ENCODE measurements at places on chromosomes 6 and 20.

DNA sequence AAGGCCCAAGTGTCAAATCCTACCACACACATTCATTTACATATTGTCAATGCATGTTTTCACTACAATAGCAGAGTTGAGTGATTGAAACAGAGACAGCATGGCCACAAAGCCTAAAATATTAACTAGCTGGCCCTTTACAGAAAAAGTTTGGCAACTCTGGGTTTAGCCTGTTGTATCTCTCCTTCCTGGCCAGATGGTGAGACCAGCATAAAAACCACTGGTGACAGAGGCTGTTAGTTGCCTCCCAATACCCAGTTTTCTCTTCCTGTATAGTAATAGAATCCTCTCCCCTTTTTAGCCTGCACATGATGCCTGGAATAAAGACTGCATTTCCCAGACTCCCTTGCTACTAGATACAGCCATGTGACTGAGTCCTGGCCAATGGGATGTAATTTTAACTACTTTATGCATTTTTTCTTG is 100.0 kb upstream of the TAB2 start:
- no peak for DNase-seq

DNA sequence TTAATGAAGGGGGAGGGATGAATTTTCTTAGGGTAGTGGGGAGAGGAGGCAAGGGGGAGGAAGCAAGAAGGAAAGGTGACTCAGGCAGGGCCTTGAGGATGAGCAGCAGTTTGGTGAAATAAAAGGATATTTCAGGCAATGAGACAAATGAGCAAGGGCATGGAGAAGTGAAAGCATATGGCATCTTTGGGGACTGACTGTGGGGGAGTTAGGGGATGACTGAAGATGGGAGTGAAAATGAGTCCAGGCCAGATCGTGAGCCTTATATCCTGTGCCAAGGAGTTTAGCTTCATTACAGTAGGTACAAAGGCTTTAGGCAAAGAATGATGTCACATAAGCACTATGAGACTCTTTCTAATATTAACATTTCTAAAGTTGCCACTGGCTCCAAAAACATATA is 51.9 kb downstream of the ILRUN start:
- no peak for DNase-seq

GRCh38 chr6:150887978-150888563 is 22.6 kb downstream of the MTHFD1L start:
- no peak for DNase-seq

DNA sequence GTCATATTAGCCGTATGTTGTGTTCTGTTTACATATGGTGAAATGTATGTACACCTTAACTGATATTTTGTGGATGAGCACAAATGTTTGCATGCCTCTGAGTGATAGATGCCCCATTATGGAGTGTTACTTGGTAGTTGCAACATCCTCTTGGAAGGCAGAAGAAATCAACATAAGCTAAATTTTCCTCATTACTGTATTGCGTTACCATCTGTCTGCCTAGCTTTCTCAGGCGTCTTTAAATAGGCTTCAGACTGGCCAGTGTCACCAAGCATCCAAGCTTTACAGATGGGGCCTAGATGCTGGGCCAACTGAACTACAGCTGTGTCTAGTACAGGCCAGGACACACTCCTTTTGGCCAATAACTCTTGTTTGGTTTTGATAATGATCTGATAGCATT is 250.6 kb downstream of the SAMD5 start:
- no peak for DNase-seq

DNA sequence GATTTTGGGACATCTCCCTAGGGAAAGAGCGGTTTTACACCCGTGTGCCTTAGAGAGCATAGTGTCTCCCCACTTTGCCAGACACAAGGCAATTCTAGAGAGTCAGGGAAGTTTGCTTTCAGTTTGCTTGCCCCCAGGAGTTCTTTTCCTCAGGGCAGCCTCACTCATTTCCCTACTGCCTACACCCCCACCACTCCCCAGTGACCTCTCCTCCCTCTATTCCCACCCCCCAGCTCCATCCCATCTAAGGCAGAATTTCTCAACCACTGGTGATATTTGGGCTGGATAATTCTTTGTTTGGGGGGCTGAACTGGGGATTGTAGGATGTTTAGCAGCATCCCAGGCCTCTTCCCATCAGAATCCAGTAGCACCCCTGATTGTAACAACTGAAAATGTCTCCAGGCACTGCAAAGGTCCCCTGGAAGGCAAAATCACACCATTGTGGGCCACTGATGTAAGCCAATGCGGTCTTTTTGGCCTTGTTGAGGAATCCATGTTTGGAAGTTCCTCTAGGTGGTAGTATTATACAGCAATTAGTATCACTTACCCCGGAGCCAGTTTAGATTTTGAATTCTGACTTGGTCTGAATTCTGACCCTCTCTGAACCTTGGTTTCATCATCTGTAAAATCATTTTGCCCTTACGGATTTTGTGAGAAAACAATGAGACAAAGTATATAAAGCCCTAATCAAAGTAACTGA is 1.3 kb downstream of the EPPIN start:
- no peak for DNase-seq

DNA sequence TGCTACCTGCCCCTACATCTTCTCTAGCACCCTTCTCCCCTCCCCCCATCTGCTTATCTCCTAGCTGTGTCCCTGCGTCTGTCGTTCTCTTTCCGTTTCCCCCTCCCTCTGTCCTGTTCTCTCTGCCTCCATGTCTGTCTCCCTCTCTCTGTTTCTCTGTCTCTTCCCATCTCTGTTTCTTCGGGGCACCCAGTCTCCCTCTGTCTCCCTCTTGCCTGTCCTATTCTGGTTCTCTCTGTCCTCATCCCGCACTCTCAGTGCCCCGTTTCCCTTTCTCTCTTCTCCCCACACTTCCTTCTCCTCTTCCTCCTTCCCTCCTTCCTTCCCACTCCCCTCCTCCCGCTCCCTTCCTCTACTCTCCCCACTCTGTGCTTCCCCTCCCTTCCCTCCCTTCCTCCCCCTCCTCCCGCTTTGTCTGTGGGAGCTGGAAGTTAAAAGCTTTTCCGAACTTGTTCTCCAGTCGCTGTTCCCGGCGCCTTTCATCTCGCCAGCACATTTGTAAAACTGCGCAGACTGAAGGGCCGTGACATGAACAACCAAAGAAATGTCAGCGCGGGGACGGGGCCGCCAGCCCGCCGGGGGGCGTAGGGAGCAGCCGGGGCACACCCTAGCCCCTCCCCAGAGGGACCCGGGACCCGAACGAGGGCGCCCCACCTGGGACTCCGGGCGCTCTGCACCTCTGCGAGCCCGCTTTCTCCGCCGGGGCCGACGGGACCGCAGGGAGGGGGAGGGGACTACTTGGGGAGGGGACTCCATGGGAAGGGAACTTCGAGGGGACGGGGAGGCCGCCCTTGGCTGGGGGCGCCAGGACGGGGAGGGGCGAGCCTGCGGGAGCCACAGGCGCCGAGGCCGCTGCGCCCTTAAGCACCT is 4.0 kb upstream of the CDH22 start:
- DNase-seq, result peak; percentile 6

GRCh38 chr20:57768519-57768918 is 58.7 kb upstream of the PMEPA1 start:
- no peak for DNase-seq

DNA sequence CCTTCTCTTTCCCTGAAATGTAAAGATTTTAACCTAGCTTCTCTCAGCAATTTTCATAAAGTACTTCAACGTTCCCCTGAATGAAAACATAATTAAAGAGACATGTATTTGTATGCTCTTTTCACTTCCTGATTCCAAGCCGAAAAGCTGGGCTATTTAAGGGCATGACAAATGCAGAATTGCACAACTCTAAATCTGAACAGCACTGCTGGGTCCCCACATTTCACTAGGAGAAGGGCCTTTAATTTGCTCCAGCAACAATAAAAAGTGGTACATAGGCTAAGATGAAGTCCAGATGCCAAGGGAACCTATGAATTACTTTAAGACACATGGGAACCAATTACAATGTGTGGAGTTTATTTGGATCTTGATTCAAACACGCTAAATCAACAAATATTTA is 42.0 kb downstream of the IRAK1BP1 start:
- DNase-seq, result no peak

DNA sequence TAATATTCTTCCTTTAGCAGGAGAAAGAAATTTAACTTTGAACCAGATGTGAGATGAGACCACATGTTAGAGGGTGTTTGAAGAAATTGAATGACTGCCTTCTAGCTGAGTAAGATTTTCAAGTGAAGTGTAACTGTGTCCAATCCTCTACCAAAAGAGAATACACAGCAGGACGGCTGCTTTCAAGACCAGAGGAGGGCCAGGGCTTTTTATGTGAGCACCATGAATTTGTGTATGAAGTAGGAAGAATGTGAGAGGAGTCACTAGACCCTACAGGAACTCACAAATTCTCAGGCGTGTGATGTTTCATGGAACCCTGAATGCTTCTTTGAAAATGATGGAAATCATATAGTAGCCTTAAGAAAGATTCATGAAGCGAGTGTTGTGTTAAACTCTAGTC is 56.8 kb upstream of the SPACA1 start:
- DNase-seq, result no peak

GRCh38 chr6:358432-358831 is 33.1 kb upstream of the IRF4 start:
- no peak for DNase-seq

- DNase-seq, result no peak
Measured at GRCh38 chr6:151609146-151609902, 115.5 kb downstream of the CCDC170 start.

DNA sequence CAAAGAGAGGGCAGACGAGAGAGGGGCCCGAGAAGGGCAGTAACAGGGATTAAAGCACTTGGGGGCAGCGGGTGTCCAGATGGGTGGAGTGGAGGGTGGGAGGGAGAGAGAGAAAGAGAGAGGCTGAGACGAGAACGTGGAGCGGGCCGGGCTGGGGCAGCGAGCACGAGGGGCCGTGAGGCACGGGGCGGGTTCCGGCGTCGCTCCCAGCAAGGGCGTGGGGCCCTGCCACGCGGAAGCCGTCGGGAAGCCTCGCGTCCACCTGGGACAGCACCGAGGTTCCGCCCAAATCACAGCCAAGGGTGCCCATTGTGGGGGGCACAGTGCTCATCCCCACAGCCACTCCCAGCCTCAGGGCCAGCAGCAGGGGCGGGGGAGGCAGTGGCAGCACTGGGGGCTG is 49.8 kb downstream of the KCNQ2 start:
- no peak for DNase-seq

DNA sequence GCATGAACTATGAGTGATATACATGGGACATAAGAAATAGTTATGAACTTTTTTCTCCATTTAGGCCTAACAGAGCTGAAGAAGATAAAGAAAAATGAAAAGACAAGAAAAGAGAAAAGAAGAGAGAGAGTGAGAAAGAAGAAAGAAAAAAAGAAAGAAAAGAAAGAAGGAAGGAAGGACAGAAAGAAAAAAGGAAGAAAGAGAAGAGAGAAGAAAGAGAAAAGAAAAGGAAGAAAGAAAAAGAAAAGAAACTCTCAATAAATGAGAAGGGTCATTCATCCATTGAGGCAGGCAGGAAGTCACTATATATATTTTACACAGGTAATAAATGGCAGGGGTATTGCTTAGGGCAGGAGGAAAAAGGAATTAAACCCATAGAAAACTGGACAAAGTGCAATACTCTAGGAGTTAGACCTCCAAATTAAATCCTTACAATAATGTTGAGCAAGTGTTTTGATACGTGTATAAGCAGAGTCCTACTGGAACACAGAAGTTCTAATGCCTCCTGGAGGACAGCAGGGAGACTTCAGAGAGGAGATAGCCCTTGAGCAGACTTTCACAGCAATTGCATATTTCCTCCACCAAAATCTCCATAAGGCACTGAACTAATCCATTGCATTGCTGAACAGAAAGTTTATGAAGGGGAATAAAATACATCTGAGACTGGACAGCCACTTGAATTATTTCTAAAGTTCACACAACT is 86.4 kb upstream of the TENT5A start:
- no peak for DNase-seq

DNA sequence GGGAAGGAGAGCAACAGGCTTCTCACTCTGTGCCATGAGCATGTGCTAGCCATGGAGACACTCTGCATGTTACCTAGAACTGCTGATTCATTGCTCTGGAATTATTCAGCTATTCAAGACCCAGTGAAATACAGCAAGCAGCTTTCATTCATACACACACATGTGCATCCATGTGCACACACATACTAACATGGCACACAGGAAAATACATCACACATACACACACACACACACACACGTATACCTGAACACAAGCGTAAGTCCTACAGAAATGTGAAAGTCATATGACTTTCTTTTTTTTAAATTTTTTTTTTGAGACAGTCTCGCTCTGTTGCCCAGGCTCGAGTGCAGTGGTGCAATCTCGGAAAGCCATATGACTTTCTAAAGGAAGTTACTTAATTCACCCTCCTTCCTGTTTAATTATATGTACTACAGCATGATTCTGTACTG is 108.2 kb upstream of the NFATC2 start:
- DNase-seq, result no peak

- DNase-seq, result no peak
Measured at GRCh38 chr6:36109092-36109491, 21.2 kb upstream of the MAPK13 start.

DNA sequence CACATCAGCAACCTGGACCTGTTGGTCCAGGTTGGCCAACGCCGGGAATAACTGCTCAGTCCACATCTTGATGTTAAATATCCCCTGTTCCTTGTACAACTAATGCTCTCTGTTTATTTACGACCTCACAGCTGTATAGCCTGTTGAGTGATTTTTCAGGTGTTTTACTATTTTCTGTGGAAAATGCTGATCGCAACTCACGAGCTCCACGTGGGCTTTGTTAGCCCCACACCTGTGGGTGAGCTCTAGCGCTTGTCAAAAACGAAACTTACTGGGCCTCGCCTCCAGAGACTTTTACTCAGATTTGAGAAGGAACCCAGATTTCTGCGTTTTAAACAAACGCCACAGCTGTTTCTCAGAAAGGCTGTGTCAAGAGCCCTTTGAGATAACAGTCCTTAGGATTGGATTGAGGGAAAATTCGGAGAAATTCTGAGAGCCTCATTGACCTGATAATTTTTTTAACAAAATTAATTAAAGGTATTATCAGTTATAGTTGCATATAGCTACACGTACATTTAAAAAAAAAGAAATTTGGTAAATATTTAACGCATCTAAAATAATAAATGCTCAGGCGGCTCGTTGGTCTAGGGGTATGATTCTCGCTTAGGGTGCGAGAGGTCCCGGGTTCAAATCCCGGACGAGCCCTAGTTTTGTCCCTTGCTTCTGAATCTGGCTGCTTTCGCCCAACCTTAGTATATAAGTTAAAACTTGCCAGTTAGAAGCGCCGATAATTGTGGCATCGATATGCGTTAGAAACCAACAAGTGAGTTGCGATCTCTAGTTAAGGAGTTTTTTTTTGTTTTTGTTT is 16.7 kb downstream of the HMGN4 start:
- DNase-seq, result peak; percentile 49

DNA sequence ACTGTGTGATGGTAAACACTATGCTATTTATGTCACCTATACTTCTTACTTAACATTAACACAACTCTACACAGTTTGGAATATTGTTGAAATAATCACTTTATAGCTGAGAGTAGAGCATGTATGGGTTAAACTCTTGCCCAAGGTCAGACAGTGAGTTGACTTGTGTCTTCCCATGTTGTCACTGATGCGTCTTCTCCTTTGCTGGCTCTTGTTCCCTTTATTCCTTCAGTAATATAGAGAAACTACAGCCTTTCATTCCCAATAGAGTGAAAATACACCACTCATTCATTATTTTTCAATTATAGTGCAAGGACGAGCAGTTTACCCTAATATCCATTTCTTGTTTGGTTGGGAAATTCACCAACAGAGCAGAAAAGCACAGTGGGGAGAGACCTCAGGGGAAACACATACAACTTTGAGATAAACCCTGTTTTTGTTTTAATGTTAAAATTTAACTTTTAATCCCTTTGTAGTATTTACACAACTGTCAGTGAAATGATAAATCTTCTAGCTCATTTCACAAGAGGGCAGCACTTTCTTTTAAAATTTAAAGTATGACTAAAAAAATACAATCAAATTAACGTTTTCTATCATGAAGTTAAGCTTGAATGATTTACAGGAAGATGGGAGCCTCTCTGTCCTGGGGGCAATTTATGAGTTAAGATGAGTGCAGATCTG is 363.0 kb downstream of the UTRN start:
- no peak for DNase-seq

Measured in stimulated activated CD4-positive, alpha-beta T cell treated with anti-CD3 and anti-CD28 coated beads, Interleukin-4, amount 100 ng/mL, for 1 hour (primary cell).